ENCODE measurements at places on chromosomes 13 and 19. TPM values are rescaled to one million over a fixed set of nuclear protein-coding genes. Genes with fewer than 3 reads are reported as not detected.

The PPFIA3 gene
- 7.1 TPM for total RNA-seq

The TECR gene
- 132 TPM for total RNA-seq

The ISYNA1 gene
- 68.6 TPM for total RNA-seq

GRCh38 chr13:29513002-29513980 is 82.2 kb downstream of the SLC7A1 start:
- no peaks in the 10 kb centered on the region for H3K36me3 ChIP-seq
- no peak overlapping the region for H3K27ac ChIP-seq
- no peaks in the 10 kb centered on the region for H3K4me1 ChIP-seq
- H3K27me3 ChIP-seq: no peaks in the 10 kb centered on the region
- no peak overlapping the region for H3K4me3 ChIP-seq
- DNase-seq: no peak

DNA sequence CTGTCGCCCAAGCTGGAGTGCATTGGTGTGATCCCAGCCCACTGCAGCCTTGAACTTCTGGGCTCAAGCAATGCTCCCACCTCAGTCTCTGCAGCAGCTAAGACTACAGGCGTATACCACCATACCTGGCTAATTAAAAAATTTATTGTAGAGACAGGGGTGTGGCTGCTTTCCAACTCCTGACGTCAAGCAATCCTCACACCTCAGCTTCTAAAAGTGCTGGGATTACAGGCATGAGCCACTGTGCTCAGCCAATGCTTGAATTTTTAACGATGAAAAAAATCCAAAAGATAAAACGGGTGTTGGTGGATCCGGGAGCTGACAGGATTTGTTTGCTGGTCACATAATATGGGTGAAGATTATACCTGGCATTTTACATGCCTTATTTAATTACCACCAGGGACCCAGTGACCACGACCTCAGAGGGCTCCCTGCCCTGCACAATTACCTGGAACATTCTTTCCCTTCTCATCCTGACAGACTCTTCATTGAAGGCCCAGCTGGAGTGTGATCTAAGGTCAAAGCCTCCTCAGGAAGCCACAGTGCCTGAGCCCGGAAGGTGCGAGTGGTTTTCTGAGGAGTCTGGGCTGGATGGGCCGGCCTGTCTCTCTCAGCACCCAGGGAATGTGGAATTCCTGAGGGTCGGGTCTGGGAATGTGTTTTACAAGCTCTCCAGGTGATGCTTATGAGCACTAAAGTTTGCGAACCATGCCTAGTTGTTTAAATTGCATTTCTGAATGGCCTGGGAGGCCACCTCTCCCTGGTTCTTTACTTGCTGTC is 193.3 kb downstream of the USP12 start:
- no peak overlapping the region for H3K4me3 ChIP-seq
- H3K36me3 ChIP-seq: no peaks in the 10 kb centered on the region
- no peaks in the 10 kb centered on the region for H3K27me3 ChIP-seq
- no peak overlapping the region for H3K27ac ChIP-seq
- peak; percentile 86 for DNase-seq

DNA sequence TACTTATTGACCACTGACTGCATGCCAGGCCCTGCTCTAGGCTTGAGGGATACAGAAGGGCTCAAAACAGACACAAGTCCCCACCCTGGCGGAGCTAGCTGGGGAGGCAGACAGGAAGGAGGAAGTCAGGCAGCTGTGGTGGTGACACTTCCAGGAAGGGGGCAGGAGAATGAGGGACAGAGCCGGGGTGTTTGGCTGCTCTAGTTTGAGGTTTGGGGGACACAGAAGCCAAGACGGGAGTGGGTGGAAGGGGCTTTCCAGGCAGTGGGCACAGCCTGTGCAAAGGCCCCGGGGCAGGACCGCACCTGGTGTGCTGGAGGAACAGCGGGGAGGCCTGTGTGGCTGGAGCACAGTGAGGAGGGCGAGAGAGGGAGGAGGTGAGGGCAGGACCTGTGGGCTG is 4.0 kb downstream of the MRPL54 start:
- no peak overlapping the region for H3K4me3 ChIP-seq
- peaks cover 3% of the 10 kb centered on the region for H3K4me1 ChIP-seq
- H3K27ac ChIP-seq: no peak overlapping the region
- peaks cover 2% of the 10 kb centered on the region for H3K36me3 ChIP-seq

DNA sequence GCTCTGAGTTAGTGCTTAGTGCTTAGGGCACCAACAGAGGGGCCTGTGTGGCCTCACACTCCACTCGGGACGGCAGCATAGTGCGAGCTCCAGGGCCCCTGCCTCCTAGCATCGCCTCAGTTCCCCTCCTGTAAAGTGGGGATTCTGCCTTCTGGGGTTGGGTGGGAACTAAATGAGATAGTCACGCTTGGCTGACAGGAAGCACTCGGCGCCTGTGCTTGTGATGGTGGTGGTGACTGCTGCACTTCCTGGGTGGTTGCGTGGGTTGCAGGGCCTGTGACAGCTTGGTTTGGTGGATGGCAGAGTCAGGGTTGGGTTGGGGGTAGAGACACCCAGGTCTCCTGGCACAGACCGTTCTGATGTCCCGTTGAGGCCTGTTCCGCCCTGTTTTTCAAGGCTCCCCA is 7.7 kb downstream of the PLEKHF1 start:
- H3K27ac ChIP-seq: no peak overlapping the region
- H3K36me3 ChIP-seq: no peaks in the 10 kb centered on the region
- DNase-seq: peak; percentile 79

All from kidney (tissue), 22 donors.